CD4-positive, alpha-beta T cell treated with Interleukin-15 for 4 hours (primary cell): ENCODE measurements at places on chromosomes 1 and 21.
A peak's percentile ranks its signal among the peaks of the same experiment; 100 is the strongest.

GRCh38 chr1:189992856-189993255 is 484.8 kb downstream of the BRINP3 start:
- DNase-seq, result no peak

DNA sequence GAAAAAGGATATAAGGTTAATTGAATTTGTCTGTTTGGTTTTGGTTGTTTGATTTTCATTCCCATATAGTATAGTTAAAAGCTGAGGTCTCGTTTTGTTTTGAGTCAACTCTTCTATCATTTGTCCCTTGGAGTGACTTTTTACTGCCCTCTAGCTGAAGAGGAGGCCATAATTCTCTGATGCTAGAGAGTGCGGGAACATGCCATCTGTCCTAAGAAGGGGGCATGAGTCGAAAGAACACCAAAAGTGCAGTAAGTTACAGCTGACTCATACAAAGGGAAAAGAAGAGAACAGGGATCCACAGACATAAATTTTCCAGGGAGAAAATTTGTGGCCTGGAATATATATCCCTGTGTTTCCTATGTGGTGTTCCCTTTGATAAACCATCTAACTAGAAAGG is 4.1 kb downstream of the KRTAP21-3 start:
- DNase-seq, result no peak

DNA sequence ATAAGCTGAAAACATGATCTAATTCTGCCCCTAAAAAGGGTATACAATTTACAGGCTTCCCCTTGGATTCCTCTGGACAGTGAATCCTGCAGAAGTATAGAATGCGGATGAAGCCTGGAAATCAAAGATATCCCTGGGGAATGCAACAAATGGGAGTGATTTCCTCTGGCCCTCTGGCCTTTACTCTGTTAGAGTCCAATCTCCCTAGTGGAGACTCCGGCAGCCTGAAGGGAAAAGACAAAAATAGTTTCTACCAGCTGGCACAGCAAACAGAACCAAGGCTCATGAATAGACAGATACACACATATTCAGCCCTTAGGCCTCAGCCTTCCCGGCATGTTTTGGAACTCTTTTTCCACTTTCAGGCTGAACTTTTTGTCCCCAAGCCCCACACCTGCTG is 3.9 kb upstream of the LRRC52 start:
- DNase-seq, result no peak

- no peak for DNase-seq
Observed at GRCh38 chr1:245085508-245086095, 69.2 kb upstream of the KIF26B start.

- no peak for DNase-seq
Observed at GRCh38 chr1:234748066-234748465, 138.1 kb upstream of the IRF2BP2 start.

DNA sequence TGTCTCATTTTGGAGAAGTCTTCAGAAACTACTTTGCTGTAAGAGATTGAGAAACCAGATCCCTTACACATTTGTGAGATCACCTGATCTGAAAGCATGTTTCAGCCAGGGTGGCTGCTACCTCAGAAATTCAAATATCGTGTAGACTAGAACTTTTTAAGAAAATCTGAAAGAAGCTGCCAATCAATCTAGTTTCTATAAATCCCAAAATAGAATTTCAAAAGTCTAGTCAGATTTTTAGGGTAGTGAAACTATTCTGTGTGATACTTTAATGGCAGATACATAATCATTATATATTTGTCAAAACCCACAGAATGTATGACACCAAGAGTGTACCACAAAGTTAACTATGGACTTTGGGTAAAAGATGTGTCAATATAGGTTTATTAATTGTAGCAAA is 79.9 kb upstream of the PLPPR5 start:
- no peak for DNase-seq

DNA sequence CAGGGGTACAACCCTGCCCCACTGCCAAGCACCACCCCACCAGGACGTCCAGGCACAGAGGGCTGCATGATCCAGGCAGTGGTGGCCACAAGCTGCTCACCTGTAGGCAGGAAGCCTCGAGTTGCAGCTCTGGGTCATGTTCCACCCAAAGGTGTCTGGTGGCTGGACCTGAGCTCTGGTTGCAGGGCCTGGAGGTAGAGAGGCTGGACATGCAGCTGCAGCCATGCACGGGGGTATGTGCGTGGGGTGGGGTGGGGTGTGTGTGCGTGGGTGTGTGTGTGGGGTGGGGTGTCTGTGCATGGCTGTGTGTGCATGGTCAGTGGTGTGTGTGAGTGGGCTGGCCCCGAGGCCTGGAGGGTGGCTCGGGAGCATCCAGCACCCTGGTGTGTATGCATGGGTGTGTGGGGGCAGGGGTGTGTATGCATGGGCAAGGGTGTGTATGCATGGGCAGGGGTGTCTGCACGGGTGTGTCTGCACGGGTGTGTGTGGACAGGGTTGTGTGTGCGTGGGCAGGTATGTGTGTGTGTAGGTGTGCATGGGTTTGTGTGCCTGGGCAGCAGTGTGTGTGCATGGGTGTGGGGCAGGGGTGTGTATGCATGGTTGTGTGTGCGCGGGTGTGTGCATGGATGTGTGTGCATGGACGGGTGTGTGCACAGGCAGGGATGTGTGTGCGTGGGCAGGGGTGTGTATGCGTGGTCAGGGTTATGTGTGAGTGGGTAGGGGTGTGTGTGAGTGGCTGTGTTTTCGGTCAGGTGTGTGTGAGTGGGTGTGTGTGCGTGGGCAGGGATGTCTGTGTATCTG is 15.6 kb downstream of the ARHGEF16 start:
- no peak for DNase-seq

DNA sequence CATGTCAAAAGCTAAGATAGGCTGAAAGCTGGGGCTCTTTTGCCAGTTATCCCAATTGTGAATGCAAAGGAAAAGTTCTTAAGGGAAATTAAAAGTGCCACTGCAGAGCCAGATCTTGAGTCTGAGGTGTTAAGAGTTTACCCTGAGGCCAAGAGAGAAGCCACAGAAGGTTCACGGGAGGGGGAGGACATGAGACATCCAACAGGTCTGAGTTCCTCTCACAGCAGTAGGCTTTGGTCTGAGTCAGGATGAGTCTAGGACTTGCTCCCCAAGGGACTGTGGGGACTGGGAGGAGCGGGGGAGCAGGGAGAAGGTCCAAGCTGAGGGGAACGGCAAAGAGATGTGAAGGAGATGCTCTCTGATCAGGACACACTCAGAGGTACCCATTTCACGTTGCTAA is 411.2 kb upstream of the CAMK1G start:
- no peak for DNase-seq

DNA sequence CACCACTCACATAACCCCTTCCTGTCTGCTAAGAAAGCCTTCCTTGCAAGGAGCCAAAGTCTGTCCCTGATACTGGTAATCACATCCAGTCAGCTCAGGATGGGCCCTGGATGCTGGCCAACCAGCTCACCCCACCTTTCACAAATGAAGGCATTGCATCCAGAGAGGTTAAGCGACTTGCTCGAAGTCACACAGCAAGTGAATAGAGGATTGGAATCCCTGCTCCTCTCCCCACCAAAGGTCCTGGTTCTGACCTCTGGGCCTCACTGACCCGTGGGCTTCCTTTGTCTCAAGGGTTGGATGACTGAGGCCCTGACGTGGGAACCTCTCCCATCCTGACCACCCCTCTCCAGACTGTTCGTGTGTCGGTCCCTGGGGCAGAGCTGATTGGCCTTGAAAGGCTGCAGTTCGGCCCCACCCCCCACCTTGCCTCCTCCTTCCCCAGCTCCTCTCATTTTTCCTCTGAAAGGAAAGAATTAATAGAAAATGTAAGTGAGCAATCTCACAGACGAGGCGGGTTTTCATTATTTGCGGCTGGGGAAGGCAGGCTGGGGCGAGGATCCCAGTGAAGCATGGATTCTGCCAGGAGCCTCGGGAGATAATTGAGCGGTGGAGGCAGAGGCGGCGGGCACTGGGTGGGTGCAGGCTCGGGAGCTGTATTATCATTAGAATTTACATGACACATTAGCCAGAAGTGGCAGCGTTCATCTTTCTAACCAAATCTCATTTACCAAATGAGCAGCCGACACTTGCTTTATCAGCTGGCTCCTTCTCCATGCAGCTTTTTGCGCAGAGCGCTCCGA is 101.5 kb upstream of the CSF3R start:
- DNase-seq, result no peak

DNA sequence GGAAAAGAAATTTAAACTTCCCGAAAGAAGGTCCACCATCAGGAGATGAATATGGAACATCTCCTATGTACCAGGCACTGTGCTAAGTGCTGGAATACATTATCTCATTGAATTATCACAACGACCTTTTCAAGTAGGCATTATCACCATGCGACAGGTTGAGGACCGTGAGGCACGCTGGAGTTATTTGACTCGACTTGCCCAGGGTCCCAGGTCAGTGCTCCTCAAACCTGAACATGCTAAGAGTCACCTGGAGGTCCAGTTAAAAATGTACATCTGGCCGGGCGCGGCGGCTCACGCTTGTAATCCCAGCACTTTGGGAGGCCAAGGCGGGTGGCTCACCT is 15.9 kb upstream of the AGTRAP start:
- DNase-seq, result no peak

DNA sequence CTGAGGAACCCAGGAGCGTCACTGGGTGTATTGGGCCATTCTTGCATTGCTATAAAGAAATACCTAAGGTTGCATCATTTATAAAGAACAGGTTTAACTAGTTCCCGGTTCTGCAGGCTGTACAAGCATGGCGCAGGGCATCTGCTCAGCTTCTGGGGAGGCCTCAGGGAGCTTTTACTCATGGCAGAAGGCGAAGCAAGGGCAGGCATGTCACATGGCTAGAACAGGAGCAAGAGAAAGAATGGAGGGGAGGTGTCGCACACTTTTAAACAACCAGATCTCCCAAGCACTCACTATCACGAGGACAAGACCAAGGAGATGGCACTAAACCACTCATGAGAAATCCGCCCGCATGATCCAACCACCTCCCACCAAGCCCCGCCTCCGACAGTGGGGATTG is 65.2 kb downstream of the PSMG1 start:
- no peak for DNase-seq

GRCh38 chr1:165494949-165495857 is 48.6 kb upstream of the LRRC52 start:
- DNase-seq, result no peak

GRCh38 chr1:226497991-226498639 is 50.4 kb upstream of the STUM start:
- DNase-seq, result no peak

GRCh38 chr1:50497007-50497406 is 73.8 kb upstream of the DMRTA2 start:
- no peak for DNase-seq

- no peak for DNase-seq
Observed at GRCh38 chr21:46091118-46091517, 6.8 kb upstream of the COL6A2 start.

- no peak for DNase-seq
Observed at GRCh38 chr1:215282557-215282956, 200.0 kb downstream of the KCNK2 start.

- DNase-seq, result no peak
Observed at GRCh38 chr1:81998165-81998564, 197.4 kb downstream of the ADGRL2 start.

DNA sequence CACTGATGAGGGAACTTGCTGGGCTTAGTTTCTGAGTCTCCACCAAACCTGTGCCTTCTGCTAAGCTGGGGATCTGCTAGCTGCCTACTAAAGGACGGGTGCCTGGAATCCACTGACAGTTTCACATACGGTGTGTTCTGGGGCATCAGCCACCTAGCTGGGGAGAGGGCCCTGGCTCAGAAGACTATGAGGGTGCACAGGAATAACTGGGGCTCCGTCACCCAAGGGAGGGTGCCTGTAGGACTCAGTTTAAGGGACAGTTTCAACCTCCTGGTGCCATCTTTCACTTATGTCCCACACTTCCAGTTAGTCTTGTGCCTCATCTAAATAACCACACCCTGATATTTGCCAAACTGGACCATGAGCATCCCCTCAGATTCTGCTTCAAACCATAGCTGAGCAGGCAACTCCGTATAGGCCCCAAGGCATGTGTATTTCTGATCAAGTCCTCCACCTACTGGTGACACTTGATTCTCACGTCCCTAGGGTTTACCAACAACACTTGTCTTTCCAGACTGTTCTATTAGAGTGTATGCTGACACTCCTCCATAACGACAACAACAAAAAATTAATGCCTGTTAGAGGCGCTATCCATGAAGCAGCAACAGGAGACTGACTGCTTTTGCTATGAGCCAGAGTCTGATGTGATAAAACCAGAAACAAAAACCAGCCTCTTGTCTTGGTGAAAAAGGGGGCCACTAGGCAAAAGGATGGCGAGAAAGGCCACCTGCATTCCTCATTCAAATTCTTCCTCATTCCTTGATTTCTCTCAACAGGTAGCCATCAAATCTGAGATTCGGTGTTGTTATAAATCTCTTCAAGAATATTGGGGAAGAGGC is 55.0 kb upstream of the PAXBP1 start:
- DNase-seq, result peak; percentile 36

- DNase-seq, result no peak
Observed at GRCh38 chr1:85597709-85598108, 17.1 kb downstream of the CCN1 start.

GRCh38 chr1:64540265-64540791 is 70.4 kb downstream of the CACHD1 start:
- no peak for DNase-seq

DNA sequence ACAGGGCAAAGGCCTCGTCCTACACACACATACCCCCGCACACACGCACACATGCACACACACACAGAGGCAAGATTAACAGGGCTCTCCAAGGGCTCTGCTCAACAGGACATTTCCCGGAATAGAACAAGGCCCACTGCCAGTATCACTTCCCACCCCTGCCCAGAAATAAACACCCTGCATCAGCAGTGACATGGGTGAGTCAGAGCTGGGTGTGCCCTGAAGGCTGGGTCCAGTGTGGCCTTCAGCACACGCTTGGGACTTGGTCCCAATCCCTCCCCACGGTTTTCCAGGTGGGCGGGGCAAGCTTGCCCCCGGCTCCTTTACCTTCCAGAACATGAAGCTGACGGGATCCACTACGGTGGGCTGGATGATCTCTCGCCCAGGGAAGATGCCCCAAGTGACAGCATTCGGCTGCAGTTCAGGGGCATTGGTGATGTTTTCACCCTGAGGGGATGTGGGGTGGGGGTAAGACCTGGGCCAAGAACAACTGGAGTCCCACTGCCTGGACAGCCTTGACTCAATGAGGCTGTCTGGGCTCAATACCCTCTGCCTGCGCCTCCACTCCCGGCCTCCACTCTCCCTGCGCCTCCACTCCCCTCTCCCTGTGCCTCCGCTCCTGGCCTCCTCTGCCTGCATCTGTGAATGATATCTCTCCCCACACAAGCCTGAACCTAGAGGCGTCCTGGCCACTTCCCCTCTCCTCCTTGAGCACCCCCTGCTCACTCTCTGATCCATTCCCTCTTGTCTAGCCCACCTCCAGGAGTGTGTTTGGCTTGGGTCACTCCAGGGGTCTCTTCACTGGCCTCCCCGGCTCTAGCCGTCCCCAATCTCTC is 14.7 kb downstream of the MTHFR start:
- DNase-seq, result no peak

DNA sequence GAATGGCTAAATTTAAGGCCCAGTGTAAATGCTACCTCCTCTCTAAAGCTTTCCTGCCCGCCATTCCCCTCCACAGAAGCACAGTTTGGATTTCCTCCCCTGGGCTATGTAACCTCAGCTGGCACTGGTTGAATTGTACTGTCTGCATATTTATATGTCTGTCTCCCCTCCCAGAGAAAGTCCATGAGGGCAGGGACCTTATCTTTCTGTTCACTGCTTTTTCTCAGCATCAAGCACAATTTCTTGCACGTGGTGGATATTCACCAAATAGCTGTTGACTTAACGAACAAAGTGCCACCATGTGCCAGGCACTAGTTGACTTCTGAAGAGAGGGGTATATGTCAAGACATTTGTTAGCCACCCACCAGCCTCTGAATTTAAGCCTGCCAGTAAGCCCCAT is 9.5 kb upstream of the PDIK1L start:
- DNase-seq, result no peak
